ENCODE measurements at places on chromosomes 3 and 15.

DNA sequence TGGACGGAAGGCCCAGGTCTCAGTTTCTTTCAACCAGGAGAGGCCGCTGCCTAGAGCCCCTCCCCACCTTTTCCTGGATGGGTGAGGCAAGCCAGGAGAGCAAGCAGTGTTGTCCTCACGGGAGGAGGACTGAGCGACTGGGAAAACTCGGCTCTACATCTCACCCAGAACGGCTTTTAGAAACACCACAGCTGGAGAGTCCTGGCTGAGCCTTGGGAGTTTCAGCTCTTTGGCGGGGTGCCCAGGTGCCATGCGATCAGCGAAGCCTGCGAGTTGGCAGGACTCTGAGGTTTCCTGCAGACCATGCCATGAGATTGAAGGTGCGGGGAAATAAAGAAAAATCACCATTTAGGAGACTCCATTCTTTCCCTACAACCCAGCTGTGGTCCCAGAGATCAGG lies 26.0 kb downstream of the PPCDC start:
- DNase-seq: peak; percentile 72

DNA sequence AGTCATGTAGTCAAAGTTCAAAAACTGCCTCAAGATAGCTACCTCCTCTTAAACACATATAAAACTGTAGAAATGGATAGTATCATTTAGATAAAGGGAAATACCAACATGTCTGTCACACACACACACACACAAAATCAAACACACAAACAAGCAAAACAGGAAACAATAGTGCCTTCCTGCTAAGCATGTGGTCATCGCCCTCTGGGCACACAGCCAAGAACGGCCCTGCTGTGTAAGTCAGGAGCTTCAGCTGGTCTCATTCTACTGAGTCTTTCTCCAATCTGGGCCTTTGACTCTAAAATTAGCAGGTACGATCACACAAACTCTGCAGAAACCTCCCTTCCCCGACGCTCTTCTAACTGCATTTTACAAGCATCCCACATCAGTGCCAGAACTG lies 272.2 kb upstream of the CHRNA7 start:
- DNase-seq: peak; percentile 35

- DNase-seq: no peak
Observed at GRCh38 chr15:98387866-98388265, 260.5 kb upstream of the IGF1R start.

GRCh38 chr3:17631609-17632008 lies 110.8 kb downstream of the TBC1D5 start:
- no peak for DNase-seq

DNA sequence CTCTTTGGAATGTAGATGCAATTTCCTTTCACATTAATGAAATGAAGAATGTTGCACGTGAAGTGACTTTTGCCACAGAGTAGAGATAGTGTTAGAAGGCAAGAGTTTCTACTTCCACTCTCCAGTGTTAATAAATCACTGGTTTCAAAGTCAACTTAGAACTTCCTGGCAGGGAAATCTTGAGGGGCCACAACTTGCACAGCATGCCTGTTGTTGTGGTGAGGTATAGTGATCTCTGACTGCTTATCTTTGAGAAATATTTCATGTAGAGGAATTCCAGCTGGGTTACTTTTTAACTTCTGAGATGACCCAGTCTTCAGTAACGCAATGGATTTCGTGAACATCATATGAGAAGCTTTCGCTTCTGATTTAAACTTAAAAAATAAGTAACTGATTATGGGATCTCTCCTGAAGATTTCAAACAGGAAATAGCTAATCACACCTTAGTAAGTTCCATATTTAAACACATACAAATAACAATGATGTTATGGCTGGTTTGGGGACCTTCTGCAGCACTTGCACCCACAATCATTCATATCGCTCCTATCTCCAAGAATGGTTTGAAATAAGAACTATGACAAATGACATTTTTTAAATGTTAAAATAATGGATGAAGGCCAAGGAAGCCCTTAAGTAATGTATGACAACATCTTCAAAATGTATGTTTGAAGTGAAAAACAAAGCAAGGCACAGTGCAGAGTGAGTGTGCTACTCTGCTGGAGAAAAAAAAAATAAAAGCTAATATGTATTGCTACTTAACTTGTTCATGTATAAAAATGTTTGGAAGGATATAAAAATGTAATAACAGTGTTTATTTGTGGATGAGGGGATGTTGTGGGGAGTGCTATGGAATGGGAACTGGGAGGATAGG lies 726.5 kb upstream of the NECTIN3 start:
- peak; percentile 72 for DNase-seq

DNA sequence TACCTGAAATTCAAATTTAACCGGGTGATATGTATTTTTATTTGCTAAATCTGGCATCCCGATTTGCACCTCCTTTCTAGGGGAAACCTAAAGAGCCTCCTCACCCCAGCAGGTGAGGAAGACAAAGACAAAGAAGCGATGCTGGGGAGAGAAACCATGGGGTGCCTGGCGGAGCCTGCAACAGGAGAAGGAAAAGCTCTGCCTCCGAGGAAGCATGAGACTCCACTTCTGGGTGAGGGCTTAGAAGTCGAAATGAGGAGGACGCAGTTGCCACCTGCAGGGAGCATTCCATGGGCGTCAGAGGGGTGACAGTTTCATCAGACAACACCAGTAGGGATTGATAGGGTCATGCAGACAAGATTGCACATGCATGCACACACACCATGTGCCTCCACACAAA lies 30.5 kb upstream of the LYZL4 start:
- DNase-seq: no peak

GRCh38 chr3:31093606-31094005 lies 199.1 kb upstream of the GADL1 start:
- no peak for DNase-seq
